NCI-H2081 treated with DMSO at 0.1 percent for 48 hours (cell line): ENCODE measurements at places on chromosomes 1 and 21.
A peak's percentile ranks its signal among the peaks of the same experiment; 100 is the strongest.

- DNase-seq: no peak
Observed at GRCh38 chr1:33805988-33806387, 57.9 kb upstream of the HMGB4 start.

GRCh38 chr1:169601096-169601881 lies 15.0 kb upstream of the F5 start:
- DNase-seq: no peak

GRCh38 chr1:165857046-165857801 lies 29.8 kb downstream of the UCK2 start:
- no peak for DNase-seq

DNA sequence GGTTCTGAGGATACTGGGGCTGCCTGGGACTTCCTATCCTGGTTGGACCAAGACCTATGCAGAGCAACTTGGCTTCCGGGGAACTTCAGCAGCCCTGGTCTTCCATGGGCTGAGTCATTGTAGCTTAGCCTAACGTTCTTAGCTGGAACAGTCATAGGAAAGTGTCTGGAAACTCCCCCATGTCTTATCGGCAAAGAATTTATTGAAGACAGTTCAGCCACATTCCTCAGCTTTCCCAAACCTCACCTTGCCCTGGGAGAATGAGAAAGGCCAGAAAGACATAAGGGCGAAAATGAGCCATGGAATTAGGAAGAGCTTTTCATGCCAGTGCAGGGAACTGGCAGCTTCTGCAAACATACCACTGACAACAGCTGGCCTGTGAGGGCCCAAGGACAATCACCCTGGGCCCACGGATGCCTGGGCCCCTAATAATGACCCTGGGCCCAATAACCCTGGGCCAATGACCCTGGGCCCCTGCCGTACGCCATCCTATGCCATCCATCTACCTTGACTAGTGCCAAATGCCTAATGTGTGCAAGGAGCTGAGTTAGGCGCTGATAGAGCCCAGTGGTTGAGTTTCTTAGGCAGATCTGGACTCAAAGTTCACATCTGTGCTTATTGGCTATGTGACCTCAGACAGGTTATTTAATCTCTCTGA lies 114.4 kb upstream of the GADD45A start:
- DNase-seq: no peak

- no peak for DNase-seq
Observed at GRCh38 chr1:86062453-86062852, 94.1 kb downstream of the COL24A1 start.

DNA sequence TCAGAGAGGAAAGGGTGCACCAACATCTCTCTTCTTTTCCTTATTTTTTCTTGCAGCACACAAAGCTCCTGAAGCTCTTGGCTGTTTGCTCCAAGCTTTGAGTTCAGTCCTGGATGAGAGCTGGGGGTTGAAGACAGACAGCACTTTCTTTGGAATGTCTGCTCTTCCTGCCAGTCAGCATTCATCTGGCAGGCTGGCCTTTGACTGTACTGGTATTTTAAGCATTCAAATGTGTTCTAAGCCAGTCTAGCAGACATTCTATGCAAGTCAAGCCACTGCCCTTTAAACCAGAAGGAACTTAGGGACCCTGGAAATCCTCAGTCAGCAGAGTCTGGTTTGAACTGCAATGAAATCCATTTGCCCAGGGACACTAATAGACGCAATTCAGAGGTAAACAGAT lies 45.0 kb downstream of the XCL1 start:
- DNase-seq: no peak

DNA sequence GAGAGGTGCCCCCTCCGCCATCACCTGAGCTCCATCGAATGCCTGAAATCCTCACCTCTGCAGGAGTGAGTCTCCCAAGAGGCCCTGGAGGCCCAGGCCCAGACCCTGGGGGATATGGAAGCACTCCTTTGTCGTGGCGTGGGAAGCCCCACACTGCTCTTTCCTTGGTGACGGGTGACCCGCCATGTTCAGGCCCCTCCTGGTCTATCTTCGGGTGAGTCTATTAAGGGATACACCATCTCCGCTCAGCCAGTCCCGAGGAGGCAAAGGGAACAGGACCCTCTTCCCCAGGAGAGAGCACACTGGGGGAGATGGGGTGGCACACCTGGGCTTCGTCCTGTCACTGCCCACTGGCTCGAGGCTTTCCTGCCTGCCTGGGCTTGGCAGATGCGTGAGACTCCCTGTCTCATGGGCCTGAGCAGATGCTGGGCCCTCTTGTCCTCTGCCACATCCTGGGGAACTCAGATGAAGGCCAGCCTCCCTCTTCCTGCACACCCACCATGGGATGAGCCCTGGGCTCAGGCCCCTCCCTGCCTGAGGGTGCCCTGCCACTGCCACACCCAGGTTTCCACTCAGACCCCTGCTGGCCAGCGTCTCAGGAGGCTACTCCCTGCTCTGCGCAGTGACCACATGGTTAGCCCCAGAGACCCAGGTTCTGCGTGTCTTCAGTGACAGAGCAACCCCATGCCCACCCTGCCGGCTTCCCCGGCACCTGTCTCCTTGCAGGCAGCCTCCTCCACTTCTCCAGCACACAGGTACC lies 3.8 kb upstream of the NPHP4 start:
- DNase-seq: no peak

- no peak for DNase-seq
Observed at GRCh38 chr1:202658769-202659168, 51.5 kb downstream of the SYT2 start.

- no peak for DNase-seq
Observed at GRCh38 chr1:35931446-35932157, 697 bp downstream of the AGO3 start.

DNA sequence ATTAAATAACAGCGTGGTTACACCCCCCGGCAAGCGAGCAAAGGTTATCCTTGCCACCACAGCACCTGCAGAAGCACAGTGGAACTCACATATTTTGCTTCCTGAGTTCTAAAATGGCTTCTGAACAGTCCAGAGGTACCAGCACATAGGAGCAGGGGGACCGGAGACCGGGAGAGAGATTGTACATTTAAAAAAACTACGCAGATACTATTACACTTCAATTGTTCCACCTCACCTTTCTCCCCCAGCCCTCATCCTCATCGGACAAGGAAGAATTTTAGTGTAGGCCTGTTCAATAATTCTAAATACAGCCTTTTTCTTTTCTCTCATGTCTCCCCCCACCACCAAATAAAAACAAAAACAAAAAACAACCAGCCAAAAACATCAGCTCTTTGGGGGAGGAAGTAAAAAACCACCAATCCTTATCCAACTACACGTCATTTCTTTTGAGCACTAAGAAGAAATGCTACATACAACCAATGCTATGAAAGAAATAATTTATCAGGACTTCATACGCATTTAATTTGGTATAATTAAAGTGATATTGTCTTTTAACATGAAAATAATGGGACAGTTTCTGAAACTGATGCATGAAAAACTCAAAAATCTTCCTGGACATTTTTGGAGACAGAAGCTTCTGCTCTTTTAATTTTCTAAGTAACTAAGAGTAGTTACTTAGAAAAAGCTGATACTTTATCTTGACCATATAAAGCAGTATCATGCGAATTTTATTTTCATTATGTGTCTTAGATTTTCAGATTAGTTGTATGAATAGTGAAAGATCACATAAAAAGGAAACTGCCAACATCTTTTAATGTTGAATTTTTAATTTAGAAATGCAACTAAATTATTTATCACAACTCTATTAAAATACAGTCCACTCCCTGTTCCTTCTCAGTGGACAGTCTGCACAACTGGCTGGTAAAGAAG lies 9.1 kb downstream of the CDKN2C start:
- peak; percentile 82 for DNase-seq

DNA sequence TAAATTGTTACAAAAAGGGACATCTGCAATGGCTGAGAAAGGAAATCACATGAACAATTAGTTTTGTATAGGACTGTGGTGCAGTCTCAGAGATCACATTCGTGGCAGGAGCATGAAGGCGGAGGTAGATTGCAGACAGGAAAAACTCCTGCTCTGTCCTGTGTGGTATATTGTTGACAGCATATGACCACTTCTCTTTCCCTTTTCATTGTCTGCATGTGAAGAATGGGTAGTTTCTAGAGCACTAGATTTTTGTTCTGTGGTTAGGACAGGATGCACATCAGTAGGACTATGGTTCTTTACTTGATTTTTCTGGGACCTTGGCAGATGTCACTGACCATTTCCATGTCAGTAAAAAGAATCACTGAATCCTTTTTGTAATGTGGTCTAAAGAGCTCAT lies 625.9 kb upstream of the PKN2 start:
- no peak for DNase-seq

- no peak for DNase-seq
Observed at GRCh38 chr1:26181586-26182382, 4.5 kb downstream of the CNKSR1 start.

DNA sequence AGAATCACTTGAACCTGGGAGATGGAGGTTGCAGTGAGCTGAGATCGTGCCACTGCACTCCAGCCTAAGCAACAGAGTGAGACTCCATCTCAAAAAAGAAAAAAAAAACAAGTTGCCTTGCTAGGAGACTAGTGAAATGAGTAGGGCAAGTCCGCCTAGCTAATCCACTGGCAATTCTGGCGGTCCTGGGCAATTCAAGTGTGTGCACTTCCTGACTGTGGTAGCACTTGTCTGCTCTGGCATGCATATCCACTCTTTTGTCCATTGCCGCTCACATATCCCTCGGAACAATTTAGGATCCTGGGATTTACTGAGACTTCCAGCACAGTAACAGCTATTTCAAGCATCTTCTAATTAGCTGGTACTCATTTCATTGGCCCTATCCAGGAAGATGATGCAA lies 426.3 kb upstream of the ADGRL2 start:
- no peak for DNase-seq

DNA sequence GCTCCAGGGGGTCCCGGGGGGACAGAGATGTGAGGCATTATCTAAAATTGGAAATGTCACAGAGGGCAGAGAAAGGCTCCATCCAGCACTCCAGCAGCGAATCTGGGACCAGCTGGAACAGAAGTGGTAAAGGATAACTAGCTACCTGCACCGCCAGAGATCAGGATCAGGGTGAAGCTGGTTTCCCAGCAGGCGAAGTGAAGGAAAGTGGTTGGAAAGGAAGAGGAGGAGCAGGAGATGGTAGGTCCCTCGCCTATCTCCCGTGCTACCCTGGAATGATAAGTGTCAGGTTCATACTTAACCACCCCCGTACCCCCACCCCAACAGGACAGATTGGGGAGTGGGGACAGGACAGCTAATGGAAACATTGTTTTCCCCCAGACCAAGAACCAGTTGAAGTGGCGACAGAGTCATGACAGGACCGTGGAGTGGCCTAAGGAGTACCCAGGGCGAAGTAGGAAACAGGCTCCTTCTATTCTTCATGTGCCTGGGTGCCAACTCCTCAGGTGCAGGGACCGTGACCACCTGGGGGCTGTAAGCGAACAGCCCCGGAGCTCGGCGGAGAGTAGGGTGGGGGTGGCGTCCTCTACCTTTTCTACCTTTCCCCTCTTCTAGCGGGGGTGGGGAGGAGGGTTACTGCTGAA lies 717 bp downstream of the B4GALT3 start:
- no peak for DNase-seq

DNA sequence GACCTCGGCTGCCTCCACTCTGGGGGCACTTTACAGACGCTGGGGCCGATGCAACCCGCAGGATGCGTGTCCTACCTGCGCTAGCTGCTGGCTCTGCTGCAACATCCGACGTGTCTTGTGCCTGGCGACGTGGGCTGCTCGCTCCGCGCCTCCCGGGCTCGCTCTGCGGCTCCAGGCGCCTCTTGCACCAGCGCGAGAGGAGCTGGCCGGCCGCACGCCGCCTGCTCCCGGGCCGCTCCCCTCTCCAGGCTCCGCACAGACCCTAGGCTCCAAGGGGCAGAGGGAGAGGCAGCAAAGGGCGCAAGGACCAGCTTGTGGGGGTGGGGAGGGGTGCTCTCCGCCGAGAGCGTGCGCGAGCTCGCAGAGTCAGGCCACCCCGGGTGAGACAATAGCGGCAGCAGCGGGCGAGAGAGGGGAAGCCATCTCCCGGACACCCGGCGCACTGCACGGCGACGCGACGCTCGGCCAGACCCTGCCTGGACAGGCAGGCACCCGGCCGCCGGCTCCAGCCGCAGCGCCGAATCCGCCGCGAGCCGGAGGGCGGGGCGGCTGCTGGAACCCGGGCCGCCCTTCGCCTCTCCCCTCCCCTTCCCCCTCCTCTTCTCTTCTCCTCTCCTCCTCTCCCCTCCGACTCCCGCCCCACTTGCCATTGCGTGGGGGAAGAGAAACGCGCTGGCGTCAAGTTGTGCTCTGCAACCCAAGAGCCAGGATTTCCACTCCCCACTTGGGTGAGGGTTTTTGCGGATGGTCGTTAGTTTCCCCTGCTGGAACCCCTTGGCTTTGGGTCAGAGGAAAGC lies at the start of gene PIK3C2B:
PIK3C2B (minus strand) TSS at position 525 of the 797 bp plus-strand sequence. CDS start 25,003 bp downstream, outside the sequence.
- DNase-seq: peak; percentile 33

- no peak for DNase-seq
Observed at GRCh38 chr21:32653326-32653901, 41.2 kb upstream of the CFAP298 start.

DNA sequence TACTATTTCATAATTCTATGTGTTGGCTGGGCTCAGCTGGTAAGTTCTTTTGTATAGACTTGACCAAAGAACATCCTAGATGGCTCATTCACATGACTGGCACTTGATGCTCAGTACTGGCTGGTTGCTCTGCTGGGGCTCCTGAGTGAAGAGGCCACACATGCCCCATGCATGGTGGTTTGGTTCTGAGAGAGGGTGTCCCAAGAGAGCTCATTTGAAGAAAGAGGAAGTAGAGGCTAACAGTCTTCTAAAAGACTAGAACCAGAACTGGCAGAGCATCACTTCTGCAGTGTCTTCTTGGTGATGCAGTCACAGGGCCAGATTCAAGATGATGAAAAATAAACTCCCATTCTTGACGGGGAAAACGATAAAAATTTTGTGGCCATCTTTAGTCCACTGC lies 5.2 kb upstream of the BACH1 start:
- no peak for DNase-seq

DNA sequence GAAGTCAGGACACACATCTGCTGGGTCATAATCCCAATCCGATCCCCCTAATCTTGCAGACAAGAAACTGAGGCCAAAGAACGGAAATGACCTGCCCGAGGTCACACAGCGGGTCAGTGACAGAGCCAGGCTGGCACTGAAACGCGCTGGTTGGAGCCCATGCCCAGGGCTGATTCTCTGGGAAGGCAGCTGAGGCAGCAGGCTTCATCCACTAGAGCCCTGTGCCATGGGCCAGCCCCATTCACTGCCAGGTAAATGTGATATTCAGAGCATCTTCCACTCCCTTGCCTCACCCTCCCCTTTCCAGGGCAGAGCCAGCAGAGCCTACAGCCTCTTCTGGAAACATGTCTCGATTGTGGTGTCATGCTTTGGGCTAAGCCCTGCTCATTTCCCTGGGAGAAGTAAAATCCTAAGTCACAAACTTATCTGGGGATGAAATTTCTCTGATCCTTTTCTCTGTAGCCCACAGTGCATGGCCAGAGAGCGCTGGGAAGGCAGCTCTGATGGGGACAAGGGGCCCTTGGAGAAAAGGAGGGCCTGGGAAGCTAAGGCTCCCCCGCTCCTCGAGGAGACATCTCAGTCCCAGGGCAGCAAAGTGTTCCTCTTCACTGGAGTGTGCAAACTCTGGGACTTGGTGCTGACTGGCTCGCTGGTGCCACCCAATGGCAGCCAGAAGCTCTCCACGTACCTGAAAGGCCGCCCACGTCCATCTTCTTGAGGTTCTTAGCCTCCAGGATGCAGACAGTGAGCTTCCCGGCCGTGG lies 110.4 kb downstream of the SYT2 start:
- DNase-seq: no peak

- no peak for DNase-seq
Observed at GRCh38 chr1:159163614-159164228, 7.7 kb upstream of the CADM3 start.
